ENCODE measurements at places on chromosomes 12 and 14.

DNA sequence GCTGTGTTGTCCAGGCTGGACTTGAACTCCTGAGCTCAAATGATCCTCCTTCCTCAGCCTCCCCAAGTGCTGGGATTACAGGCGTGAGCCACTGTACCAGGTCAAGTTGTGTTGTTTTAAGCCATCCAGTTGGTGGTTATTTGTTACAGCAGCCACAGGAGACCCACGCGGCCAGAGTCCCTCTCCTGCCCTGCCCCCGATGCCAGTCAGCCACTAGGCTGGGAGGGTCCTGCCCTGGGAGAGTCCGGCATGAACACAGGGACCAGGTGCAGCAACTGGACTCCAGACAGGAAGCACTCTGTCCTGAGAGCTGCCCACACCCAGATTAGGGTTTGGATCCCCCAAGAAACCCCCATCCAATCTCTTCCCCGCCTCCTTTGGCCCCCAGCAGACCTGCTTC is 44.1 kb upstream of the FZD10 start:
- no peak for DNase-seq

DNA sequence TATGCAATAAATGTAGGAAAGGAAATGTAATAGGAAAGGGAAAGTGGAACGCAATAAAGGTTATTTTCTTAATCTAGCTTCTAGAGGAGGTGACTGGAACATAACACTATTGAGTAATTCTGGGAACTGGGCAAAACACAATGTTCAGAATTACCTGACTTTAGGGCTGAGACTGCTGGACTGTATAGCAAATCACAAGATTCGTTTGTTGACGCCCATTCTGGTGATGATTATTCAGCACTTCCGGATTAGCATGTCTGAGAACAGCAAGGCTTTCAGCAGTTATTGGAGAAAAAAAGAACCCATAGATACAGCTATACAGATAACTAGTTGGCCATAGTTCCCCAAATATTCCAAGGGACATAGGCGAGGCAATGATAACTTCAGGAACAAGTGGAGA is 2.3 kb upstream of the KLRD1 start:
- no peak for DNase-seq

DNA sequence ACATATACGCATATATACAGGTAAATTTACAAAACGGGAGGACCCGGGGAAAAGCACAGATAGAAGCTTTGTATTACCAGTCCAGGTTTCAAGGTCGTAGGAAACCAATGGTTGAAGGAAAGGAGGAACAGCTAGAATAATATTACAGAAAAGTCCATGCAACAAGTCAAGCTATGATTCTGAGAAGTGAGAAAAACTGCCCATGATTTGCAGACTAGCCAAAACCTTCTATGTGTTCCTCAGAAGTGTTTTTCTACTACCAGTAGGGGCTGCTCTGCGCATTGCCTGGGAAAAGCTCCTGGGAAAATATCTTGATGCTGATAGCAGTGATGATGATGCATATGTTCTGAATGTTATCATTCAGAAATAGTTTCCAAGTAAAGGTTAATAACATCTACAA is 2.2 kb downstream of the PDZRN4 start:
- no peak for DNase-seq

DNA sequence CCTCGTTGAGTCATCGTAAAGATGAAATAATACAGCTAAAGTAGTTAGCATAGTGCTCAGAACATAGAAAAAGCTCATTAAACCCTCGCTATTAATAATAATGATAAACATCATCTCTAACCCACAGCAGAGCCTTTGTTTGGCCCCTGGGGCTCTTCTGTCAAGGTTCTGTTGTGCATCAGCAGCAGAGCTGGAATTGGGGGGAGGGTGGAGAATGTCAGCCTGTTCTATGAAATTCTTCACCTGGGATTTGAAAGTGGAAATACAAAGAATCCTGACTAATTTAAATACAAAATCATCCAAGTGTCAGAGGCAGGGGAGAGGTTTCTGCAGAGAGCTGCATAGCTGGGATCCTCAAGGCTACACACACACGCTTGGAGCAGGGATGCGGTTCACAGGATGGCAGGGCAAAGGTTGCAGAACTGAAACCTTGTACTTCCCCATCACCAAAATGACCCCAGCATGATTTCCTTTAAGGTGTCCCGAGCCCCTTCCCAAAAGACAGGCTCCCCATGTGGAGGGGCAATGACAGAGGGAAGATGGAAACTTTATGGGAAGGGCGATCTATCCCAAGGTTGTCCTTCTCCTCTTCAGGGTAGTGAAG is 71.8 kb downstream of the DAD1 start:
- no peak for DNase-seq

GRCh38 chr12:71085575-71085974 is 72.2 kb downstream of the TSPAN8 start:
- DNase-seq, result no peak

GRCh38 chr12:89311703-89312293 is 40.5 kb downstream of the DUSP6 start:
- DNase-seq, result no peak

DNA sequence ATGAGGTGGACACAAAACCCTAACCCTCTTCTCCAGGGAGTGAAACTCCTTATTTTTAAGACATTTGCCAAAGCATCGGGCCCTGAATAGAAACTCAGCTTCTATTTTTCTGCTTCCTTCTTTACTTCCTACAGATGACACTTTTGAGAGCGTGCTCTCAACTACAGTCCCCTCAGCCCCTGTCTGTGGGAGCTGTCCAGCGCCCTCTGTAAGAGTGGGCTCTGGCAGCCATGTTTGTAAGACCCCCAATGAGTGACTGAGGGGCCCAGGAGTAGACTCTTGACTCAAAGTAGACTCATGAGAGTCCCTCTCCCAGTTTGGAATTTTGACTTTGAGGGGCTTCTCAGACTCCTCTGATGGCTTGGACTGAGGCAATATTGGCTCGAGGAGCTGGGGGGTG is 25.5 kb upstream of the BATF start:
- DNase-seq, result no peak
